ENCODE measurements at places on chromosomes 12 and 14.

- DNase-seq: peak; percentile 30
These were observed 8.9 kb downstream of the IKZF4 start for GRCh38 chr12:56029666-56030293.

DNA sequence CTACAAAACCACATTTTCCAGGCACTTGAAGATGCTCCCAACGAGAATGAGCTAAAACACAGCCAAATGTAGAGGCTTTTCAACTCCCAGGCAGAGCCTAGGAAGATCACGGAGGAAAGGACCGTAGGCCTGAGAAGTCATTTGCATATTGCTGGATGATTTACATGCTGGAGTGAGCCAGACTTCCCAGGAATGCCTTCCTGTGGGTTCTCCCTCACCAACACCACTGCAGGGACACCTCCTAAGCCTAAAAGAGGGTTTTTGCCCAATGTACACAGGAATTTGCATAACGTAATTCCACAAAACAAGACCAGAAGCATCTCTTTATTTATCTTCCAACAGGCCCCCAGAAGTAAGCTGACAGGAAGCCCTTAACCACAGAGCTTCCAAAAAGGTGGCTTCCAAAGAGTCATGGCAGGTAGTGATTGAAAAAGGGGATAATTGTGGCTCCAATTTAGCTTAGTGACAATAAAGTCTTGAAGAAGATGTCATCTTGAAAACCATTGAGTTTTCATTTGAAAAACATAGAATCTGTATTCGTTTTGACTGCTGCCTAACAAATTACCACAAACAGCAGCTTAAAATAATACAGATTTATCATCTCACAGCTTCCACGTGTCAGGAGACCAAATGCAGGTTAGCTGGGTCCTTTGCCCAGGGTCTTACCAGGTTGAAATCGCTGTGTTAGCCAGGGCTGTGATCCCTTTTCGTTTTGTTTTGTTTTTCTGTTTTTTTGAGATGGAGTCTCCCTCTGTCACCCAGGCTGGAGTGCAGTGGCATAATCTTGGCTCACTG lies 116.2 kb downstream of the EGLN3 start:
- no peak for DNase-seq

- no peak for DNase-seq
These were observed 80.0 kb downstream of the ST8SIA1 start for GRCh38 chr12:22254478-22254877.

DNA sequence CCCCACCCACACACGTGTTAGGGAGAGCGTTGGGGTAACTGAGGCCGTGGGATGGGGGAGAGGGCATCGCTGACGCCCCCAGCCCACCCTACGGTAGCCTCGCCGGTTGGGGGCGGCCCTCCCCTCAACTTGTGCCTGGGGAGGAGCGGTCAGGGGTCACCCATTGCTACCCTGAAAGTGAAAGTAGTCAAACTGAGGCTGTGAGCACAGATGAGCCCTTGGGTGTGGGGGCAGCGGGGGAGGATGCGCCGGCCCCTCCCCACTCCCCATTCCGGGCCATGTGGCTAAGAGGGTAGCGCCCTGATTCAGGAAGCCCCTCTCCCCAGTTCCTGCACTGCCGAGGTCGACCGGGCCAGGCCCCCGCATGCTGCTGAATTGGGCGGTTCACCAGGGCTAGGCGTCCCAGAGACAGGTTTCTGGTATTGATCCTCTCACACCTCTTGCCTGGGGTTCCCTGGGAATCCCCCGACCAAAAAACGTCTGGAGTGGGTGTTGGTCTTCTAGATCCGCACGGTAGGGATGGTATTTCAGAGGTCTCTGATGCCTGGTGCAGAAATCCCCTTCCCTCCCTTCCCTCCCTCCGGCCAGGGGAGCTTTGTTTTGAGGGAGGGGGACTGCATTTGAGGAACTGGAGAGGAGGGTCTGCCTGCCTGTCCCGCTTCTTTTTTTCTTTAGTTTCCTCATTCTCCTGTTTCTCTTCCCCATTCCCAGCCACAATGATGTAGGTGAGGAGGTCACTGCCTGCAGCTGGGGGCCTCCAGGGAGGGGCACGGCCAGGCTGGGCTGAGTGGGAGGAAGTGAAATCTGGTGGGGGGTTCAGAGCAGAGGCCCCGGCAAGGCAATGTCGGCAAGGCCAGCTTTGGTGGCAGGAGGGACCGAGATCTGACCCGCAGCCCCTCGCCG lies 1.0 kb downstream of the SH2B3 start:
- DNase-seq: no peak

GRCh38 chr14:89565607-89566006 lies 148.6 kb upstream of the FOXN3 start:
- no peak for DNase-seq

DNA sequence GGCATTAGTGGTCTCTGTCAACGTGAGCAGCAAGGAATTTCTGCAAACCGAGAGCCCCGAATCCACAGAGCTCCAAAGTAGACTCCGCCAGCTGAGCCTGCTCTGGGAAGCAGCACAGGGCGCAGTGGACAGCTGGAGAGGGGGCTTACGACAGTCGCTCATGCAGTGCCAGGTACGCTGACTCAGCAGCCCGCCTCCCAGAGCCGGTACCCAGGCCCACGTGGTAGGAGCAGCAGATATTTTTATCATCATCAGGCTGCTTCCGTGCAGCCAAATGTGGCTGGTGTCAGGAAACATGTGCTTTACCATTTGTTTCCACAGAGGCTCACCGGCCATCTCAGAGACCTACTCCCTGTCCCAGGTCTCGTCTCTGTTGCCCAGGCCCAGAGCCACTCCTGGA lies 73.7 kb downstream of the ESR2 start:
- DNase-seq: no peak

GRCh38 chr12:8123124-8123912 lies at the start of gene CLEC4A:
TSS of gene CLEC4A (plus strand) at chr12:8123617. CDS start at chr12:8123879, 262 bp downstream.
- DNase-seq: no peak

- DNase-seq: no peak
These were observed 213.2 kb upstream of the PRICKLE1 start for GRCh38 chr12:42802785-42803189.

DNA sequence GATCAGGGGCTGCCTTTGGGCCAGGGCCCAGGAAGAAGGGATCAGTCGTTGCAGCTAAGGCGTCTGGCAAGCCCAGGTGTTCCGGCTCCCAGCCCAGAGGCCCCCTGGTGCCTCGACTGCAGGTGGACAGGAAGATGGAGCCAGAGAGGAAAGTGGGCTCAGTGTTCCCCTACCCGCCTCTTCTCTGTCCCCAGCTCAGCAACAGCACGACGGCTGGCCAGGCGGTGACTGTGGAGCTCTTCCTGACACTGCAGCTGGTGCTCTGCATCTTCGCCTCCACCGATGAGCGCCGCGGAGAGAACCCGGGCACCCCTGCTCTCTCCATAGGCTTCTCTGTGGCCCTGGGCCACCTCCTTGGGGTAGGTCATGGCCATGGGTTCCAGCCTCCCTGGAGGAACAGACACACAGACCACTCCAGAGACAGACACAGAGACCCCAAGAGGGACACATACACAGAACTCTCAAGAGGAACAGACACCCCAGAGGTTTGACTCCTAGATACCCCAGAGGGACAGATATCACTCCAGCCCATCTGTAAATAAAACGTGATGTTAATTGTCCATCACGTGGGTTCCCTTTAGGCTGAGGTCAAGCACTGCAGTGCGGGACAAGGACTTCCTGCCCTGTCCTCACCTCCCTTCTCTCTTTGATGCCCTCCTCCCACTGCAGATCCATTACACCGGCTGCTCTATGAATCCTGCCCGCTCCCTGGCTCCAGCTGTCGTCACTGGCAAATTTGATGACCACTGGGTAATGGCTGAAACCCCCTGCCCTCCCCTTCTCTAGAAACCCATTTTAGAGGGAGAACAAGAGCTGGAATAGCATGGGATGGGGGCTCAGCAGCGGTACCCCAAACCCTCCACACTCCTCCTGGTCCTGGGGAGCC lies 3.7 kb downstream of the AQP2 start:
- DNase-seq: no peak

DNA sequence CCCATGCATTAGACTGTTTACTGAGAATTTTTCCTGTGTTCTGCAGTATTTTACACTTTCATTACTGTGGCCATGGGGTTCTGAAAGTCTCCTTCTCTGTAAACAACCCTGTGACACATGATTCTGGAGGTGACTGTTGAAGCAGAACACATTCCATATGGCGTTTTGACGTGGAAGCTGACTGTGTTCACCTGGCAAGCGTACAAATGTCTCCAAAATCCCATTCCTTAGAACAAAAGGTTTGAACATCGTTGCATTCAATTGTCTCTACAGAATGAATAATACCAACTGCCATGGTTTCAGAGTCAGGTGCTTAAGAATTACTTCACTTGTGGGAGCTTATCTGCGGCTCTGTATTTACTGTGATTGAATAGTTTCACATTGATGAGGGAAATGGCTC lies 485.6 kb upstream of the TMEM132C start:
- DNase-seq: no peak

GRCh38 chr14:64610049-64610746 lies 60.4 kb downstream of the PPP1R36 start:
- DNase-seq: no peak

- no peak for DNase-seq
These were observed 782 bp upstream of the PIWIL1 start for GRCh38 chr12:130336723-130337487.

- DNase-seq: no peak
These were observed 3.3 kb upstream of the SLC22A17 start for GRCh38 chr14:23355871-23356435.

GRCh38 chr12:131805421-131805820 lies 22.8 kb upstream of the MMP17 start:
- no peak for DNase-seq

DNA sequence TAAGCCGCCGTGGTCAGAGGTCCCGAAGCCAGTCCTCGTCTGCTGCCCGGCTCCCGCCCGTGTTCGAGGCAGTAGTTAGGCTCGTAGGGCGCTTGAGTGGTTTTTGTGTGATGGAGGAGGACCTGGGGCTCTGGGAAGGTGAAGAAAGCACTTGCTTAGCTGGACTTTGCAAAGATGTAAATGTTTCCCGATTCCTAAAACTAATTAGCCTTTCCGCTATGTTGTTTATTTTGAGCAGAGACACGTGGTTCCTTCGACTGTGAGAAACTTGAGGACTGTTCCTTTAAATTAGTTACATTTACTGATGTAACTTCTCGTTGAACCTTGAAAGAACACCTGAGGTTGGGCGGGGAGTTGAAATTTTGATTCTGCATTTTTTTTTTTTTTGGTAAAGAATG lies 33.9 kb downstream of the MIA2 start:
- DNase-seq: no peak

GRCh38 chr12:110102255-110102654 lies 21.9 kb upstream of the IFT81 start:
- peak; percentile 30 for DNase-seq

DNA sequence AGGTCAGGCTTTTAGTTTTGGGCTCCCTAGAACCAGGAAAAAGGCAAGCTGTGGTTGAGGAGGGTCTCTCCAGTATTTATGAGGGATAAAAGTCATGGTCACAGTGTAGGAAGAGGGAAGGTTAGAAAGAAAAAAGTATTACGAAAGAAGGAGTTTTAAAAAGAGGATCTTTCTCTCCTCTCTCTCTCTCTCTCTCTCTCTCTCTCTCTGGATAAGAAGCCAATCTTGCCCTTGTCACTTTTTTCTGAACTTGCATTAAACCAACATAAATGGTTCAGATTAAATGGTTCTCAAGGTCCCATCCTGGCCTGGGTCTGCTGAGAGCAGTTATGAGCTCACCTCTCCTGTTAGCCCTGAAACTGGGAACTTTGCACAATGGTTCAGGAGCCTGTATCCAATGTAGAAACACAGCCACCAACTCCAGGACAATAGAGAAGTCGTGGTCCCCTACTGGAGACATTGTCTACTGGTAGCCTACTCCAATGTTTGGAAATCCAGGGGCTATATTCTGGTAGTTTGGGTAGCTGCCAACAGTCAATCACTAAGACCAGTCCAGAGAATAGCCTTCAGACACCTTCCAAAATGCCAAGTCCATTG lies 131.9 kb downstream of the DAD1 start:
- no peak for DNase-seq

GRCh38 chr12:51240971-51241370 lies 2.3 kb downstream of the DAZAP2 start:
- DNase-seq: no peak

- DNase-seq: no peak
These were observed 615 bp downstream of the DDX51 start for GRCh38 chr12:132143336-132144071.

Measured in stimulated activated CD4-positive, alpha-beta T cell treated with anti-CD3 and anti-CD28 coated beads, Interleukin-12 subunit alpha, Interleukin-12 subunit beta, amount 100 ng/mL, for 48 hours (primary cell).